ENCODE measurements at places on chromosomes 2 and 18.

DNA sequence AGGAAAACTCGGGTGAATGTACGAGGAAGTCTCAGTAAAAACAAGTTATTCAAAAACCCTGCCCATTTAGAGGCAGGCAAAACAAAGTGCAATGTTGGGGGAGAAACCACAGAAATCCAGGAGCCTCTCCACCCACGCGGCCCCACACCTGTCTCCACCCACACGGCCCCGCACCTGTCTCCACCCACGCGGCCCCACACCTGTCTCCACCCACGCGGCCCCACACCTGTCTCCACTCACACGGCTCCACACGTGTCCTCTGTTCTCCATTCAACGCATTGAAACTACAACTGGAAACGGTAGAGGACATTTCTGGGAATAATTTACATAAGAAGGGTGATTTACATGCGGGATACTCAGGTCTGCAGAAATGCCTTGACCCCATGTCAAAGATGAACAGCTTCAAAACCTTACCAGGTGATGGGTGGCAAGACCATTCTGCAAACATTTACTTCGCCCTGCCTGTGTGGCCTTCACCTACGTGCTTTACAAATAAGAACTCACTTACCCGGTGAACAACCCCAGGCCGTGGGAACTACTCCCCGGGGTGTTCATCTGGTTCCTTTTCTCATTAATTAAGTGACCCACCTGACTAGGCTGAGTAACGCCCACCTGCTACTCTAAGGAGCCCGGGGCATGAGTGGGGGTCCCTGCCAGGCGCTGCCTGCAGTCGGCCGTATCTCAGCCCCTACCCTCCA, 100.4 kb downstream of the EIPR1 start:
- no peak for DNase-seq

GRCh38 chr2:88865801-88866371, 174.4 kb downstream of the RPIA start:
- DNase-seq, result no peak

DNA sequence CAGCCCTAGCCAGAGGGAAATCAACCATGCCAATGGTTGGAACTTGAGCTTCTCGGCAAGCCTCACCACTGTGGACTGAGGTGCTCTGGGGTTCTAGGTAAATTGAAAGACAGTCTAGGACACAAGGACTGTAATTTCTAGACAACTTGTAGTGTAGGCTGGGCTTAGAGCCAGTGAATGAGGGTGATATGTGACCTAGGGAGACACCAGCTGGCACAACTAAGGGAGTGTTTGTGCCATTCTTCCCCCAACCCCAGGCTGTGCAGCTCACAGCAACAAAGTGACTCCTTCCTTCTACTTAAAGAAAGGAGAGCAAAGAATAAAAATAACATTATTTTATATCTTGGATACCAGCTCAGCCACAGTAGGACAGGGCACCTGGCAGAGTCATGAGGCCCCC, 1690.7 kb upstream of the TMEFF2 start:
- no peak for DNase-seq

- no peak for DNase-seq
These were observed 23.8 kb downstream of the HDAC4 start for GRCh38 chr2:239376942-239377531.

DNA sequence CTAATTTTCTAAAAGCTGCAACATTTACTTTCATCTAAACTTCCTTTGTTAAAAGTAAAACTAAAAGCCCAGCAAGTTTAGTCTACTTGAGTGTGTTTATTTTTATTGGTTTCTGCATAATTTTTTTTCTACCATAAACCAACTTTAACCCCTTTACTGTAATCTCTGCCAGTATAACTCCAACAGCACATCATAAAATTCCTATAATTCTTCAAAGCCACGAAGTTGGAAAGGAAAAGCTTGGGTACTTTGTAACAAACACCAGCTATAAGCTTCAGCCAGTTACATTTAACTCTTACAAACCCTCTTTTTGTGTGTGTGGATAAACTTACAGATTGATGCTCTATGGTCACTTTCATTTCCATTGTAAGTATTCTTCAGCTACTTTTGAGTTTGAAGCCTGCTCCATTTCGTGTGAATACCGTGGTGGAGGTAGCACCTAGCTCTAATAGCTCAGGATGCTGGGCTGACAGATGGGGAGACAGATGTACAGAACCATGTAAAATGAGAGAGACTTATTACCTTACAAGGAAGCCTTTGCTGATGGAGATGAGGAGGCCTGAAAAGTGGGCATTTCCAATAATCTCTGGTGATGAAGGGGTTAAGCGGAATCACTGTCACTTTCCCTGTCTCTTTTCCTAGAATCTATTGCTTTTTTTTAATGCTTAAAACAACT, 42.5 kb downstream of the ZEB2 start:
- DNase-seq, result no peak

DNA sequence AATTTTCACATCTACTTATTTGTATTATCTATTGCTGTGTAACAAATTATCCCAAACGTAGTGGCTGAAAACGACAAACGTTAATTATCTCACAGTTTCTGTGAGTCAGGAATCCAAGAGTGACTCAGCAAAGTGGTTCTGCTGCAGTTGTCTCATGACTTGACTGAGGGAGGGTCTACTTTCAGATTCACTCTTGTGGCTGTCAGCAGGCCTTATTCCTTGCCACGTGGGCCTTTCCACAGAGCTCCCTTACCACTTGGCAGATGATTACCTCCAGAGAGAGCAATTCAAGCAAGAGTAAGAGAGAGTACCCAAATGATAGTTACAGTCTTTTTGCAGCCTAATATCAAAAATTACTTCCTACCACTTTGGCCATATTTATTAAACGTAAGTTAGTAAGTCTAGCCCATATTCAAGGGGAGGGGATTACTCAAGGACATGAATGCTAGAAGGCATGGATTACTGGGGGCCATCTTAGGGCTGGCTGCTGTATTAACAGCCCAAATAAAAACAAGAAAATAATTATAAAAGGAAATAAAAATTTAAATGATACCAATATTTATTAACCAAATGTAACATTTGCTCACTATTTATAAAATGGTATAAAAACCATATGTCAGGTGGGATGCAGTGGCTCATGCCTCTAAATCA, 48.7 kb upstream of the NBEAL1 start:
- DNase-seq, result no peak

DNA sequence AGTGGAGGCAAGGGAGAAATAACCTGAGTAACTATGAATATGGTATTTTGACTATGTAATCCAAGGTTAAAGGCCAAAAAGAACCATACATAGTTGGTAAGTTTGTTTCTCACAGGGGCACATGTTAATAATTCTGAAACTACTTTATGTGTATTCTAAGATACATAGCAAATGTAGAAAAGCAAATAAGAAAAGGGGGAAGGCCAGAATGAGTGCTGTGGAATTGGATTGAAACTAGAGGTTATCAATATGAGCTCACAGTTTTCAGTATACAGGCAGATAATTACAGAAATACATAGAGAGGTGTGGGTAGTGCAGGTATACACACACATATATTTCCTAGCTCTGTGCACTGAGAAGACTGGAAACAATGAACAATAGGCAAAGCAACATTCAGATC, 13.7 kb downstream of the INO80C start:
- DNase-seq, result no peak

GRCh38 chr2:83081826-83082690, 1377.0 kb downstream of the SUCLG1 start:
- no peak for DNase-seq

DNA sequence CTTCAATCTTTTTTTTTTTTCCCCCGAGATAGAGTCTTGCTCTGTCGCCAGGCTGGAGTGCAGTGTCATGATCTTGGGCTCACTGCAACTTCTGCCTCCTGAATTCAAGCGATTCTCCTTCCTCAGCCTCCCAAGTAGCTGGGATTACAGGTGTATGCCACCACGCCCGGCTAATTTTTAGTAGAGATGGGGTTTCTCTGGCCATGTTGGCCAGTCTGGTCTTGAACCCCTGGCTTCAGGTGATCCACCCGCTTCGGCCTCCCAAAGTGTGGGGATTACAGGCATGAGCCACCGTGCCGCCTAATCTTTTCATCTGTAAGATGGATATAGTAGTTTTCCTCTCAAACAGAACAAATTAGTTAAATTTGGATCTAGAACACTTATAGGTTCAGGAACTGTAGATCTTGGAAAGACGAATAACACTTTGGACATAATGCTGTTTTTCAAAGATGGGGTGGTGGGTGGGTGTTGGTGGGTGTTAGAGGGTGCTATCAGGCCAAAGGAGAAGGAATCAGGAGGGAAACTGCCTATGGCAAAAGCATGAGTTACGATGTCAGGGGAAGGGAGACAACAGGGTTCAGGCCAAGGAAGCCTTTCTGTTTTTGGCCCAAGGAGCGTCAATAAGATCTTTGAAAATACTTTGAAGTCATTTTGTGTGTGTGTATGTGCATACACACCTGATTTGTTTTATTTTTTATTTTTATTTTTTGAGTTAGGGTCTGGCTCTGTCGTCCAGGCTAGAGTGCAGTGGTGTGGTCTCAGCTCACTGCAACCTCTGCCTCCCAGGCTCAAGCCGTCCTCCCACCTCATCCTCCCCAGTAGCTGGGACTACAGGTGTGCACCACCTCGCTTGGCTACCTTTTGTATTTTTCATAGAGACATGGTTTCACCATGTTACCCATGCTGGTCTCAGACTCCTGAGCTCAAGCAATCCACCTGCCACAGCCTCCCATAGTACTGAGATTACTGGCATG, 6.8 kb downstream of the RPL37A start:
- no peak for DNase-seq

DNA sequence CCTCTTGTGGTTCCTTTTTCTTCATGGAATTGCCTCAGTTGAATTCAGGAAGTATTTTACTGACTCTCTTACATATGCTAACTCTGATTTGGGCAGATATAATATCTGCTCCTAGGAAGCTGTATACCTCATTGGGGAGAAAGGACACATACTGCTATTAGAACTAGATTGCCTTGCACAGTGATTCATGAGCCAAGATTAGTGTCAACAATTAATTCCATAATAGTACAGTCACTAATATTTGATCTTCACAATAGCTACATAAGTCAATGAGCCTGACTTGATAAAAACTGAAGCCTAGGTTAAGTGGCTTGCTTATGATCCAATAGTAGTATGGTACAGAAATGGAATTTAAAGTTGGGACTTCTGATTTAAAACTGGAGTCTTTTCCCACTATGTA, 127.6 kb downstream of the ETAA1 start:
- no peak for DNase-seq

GRCh38 chr2:36399050-36399449, 43.5 kb downstream of the CRIM1 start:
- DNase-seq, result no peak

DNA sequence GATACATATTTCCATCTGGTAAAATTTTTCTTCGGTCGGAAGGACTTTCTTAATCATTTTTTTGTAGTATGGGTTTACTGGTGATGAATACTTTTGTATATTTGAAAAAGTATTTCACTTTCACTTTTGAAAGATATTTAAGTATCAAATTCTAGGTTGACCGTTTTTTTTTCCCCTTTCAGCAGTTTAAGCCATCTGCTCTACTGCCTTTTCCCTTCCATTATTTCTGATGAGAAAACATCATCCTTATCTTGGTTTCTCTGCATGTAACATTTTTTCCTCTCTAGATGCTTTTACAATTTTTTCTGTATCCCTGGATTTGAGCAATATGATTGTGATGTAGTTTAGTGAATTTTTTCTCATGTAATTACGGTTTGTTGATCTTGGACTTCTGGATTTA, 87.0 kb downstream of the MTX2 start:
- DNase-seq, result no peak

GRCh38 chr2:68878753-68879152, 7.6 kb upstream of the BMP10 start:
- DNase-seq, result no peak

- no peak for DNase-seq
These were observed 138.3 kb downstream of the DDX1 start for GRCh38 chr2:15729709-15730544.

GRCh38 chr2:30367232-30368070, 79.6 kb upstream of the LCLAT1 start:
- no peak for DNase-seq

- DNase-seq, result peak; percentile 48
These were observed 947 bp downstream of the ITSN2 start for GRCh38 chr2:24359129-24360049.

DNA sequence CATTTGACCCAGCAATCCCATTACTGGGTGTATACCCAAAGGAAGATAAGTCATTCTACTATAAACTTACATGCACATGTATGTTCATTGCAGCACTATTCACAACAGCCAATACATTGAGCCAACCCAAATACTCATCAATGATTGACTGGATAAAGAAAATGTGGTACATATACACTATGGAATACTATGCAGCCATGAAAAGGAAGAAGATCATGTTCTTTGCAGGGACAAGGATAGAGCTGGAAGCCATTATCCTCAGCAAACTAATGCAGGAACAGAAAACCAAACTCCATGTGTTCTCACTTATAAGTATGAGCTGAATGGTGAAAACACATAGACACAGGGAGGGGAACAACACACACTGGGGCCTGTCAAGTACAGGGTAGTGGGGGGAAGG, 226.7 kb upstream of the HNMT start:
- DNase-seq, result no peak

- no peak for DNase-seq
These were observed 485.1 kb downstream of the NRXN1 start for GRCh38 chr2:50546790-50547189.

GRCh38 chr18:5298156-5298852, 2.8 kb upstream of the ZBTB14 start:
- no peak for DNase-seq

DNA sequence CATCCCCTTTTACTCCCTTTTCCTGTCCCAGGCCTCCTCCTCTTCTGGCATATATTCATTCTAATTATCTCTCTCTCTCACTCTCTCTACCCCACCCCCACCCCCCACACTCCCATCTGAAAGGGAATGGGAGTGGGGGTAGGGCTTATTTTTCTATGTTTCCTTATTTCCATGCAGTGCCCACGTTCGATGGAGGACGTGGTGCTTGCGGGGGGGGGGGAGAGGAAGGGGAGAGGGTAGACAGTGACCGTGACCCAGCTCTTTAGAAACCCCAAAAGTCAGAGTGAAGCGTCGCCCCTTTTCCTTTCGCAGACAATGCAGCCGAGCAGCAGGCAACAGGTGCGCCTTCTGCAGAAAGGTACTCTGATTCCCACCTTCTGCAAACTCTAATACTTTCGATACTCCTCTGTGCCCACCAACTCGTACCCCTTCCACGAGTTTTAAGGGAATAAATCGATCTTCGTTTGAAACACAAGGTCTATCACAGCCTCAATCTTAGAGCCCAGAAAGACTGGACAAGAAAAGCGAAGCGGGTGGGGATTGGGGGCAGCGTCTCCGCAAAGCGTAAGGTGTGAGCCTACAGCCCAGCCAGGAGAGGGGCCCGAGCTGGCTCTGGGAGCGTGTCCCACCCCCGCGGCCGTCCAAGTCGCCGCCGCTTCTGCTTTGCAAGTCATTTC, 891 bp upstream of the NR4A2 start:
- DNase-seq, result no peak

DNA sequence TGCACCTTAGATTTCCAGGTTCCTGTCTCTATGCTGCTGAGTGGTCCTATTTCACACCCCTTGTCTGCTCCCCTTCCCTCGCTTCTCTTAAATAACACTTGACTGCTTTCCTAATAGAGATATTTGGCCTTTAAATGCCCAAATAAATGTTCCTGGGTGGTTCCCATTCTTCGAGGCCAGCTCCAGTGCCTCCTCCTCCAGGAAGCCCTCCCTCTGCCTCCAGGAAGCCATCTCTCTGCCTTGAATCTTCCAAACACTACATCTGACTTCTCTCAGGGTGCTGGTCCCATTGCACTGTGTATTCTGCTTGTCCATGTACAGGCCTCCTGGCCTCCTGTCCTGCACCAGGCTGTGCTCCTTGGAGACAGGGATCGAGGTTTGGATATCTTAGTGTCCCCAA, 14.2 kb downstream of the EHD3 start:
- DNase-seq, result no peak

- no peak for DNase-seq
These were observed 21.6 kb downstream of the STON1 start for GRCh38 chr2:48551548-48551947.

Data from CD4-positive, alpha-beta T cell treated with Interleukin-4 for 4 hours (primary cell).